Activated naive CD8-positive, alpha-beta T cell treated with anti-CD3 and anti-CD28 coated beads, Interleukin-2, amount 50 U/mL, for 24 hours (primary cell): ENCODE measurements at places on chromosomes 7 and 10.

DNA sequence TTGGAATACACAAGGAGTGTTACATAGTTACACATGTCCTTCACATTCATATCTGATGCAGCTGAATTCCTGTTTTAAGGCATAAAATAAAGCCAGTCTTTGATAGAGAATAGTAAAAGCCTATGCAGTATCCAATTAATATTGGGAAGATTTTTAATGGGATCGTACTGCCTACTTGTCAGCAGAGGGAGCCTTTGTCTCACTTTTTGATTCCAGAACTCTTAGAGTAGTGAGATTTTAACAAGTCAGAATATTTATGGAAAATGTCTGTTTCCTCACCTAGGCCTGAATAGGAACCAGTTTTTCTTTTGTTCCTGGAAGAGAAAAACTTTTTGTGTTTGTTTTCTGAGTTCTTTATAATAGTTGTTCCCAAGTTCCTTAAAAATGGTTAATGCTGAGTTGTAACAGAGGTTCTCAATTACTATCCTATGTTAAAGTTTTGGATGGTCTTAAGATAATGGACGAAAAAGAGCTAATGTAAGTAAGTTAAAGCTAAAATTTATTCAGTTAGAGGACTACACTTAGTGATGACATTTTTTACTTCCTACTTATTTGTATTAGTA, 114.0 kb downstream of the BBS9 start:
- DNase-seq: no peak

DNA sequence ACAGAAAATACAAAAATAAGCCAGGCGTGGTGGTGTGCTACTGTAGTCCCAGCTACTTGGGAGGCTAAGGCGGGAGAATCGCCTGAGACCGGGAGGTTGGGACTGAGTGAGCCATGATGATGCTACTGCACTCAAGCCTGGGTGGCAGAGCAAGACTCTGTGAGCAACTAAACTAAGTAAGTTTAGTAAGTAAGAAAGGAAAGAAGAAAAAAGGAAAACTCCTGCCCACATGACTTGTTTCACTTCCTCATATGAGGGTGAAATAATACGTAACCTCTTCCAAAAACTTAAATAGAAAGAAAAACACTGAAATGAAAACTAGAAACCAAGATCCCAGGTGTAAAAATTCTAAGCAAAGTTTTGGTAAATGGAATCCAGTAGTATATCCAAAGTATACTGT, 79.6 kb downstream of the LARP4B start:
- DNase-seq: no peak

GRCh38 chr10:12637649-12638048, 288.3 kb downstream of the CAMK1D start:
- no peak for DNase-seq

DNA sequence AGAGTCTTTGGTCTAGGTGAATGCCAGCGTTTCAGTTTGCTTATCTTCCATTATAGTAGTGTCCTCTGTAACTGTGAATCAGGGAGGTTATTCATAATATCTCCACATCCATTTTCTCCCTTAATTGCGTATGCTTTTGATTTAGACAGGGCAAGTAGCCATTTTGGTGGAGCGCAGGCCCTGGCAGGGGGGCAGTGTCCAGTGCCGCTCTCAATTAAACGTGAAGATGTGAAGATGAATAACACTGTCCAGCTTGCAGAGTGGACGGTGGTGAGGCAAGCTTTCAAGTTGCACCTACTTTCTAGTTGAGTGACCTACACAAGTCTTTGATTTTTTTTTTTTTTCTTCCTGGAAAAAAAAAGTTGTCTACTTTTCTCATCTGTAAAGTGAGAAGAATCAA, 4.5 kb downstream of the TSPAN14 start:
- no peak for DNase-seq

DNA sequence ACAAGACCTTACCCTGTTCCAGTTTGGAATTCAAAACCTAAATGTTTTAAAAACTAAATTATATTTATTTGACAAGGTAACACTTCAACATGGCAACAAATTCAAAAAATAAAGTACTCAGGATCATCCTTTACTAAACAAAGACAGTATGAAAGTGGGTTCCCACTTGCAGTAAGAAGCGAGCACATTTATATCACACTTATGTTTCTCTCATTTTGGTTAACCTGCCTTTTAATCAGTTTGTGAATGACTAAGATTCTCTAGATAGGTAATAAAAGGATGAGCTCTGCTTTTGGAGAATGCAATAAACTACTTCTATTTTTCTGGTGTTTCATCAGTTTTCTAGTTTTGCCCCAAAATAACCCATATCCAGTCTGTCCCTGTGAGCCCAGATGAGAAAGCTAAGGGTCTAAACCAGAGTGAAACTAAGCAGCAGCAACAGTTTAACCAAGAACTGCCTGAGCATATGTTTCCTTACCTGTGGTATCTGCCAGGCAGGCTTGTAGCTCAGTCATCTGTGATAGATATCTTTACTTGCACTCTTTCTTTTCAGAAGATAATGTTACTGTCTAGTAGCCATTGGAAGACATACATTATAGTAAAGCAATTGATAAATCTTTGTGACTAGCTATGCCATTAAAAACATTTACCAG, 64.1 kb downstream of the ABLIM1 start:
- DNase-seq: no peak

DNA sequence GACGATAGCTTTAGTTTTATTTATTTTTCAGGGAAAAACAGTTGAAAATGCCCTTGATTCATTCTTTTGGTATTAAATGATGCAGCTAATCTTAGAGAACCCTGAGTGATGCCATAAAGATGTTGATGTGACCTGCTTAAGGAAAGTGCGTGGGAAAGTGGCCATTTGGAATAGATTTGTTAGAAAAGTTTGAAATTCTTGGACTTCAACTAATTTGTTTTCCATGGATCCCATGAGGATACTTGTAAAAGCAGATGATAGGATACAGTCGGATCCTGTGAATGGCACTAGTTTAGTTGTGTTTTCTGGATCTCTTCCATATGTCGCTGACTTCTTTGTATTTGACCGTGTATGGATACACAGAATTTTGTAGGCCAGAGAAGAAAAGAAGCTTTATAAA, 69.0 kb downstream of the SEPTIN7 start:
- no peak for DNase-seq

- DNase-seq: no peak
Observed at GRCh38 chr10:73959484-73960243, 38.3 kb upstream of the VCL start.

DNA sequence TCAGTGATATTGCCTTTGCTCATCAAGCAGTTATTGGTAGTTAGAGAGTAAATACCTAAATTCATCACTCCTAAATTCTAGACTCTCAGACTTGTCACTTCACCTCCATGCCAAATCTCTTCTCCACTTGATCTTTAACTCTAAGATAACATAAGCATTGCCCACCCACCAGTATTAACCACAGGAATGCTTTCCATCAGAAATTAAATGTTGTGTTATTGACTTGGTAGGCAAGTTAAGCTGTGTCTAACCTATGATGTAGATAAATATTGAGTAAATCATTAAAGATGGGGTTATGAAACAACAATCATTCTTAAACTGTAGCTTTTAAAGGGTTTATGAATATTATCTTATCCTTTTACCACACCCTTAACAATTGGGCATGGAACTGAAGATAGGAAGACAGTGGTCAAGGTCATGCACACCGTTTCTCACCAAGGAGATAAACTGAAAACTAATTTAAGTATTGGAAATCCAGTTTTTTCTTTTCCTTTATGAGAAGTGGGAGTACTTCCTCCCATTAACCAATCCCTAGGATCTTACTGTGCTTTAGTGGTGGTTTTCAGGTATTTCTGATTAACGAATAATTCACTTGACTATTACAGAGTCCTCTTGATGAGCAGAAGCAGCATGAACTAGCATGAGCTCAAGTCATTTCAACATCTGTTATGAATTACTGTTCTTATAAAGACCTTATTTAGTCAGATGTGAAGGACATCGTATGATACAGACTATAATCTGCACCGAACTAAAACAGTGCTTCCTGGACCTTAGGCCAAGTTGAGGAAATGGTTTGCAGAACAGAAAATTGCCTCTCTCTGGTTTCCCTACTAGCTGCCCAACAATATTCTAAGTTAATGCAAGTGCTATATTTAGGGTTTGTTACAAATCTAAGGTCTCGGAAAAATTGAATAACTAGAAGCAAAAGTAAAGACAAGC, 142.0 kb downstream of the LCOR start:
- no peak for DNase-seq

DNA sequence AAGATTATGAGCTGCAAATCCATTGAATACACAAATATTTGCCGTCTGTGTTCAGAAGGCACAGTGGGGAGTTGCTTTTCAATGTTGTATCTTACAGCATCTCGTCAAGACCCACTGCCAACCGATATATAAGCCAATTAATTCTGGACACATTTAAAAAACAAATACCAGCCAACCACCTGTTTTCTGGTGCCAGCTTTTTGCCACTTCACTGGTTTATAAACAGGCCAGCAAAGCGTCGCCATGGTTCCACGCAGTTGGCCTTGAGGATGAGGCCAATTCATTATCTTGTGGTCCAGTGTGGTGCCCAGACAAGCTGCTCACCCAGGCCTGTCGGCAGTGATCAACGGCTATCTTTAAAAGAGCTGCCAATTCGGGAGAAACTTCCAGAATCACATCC, 321.0 kb downstream of the TCERG1L start:
- no peak for DNase-seq

GRCh38 chr7:38539477-38540081, 91.6 kb downstream of the AMPH start:
- DNase-seq: no peak

DNA sequence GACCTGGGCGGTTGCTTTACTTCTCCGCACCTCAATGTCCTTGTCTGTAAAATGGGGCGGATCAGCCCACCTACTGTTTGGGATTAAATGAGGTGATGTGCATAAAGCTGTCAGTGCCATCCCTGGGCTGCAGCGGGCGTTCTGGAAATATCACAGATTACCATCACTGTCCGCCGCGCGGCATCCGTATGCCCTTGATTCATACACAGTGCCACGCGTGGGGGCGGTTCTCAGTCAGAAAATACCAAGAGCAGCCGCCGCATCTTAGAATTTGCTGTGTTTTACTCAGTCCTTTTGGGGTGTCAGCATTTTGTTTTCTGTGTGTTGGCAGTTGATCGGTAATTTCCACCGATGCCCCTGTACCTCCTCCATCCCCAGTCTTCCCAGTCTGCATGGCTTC, 338.8 kb downstream of the DPP6 start:
- DNase-seq: no peak

- DNase-seq: no peak
Observed at GRCh38 chr10:84606428-84606827, 278.0 kb downstream of the CCSER2 start.

GRCh38 chr7:48088559-48089045, 463 bp upstream of the UPP1 start:
- DNase-seq: no peak

DNA sequence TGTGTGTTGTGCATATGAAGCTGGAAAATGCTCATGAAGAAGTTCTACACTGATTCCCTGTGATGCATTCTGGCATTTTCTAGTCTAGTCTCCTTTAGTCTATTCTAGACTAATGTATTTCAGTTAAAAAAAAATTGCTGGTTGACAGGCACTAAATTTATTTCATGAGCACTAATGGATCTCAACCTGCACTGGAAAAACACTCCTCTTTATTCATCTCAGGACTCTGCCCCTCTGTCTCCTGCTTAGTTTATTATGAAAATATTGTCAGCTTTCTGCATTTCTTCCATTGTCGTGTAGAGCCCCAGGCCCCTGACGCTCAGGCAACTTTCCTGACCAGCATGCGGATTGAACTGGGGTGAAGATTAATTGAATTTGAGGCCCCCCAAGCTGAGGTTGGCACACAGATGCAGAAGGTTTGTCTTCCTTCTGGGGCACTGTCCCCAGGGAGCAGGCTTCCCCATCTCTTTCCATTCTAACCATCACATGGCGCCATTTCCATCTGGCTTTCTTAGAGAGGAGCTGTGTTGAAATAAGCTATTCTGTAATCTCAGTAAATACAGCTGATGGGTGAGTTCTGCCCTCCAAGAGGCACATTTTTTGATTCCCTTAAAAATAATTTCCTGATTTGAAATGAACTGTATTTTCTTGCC, 128.7 kb downstream of the INSYN2A start:
- no peak for DNase-seq

DNA sequence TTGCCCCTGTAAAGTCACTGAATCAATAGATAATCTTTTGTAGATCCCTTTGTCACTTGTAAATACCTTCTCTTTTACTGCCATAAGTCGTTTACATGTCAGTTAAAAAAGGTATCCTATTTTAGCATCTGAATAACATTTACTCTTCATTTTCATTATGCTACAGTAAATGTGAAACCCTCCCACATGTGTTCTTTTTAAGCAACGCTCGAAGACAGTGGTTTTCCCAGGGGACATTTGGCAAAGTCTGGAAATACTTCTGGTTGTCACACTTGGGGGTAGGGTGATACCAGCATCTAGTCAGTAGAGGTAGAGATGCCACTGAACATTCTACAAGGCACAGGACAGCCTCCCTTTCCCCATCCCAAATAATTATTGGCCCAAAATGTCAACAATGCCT, 23.7 kb downstream of the ATAD1 start:
- DNase-seq: no peak

GRCh38 chr7:21912931-21913780, 32.5 kb downstream of the CDCA7L start:
- DNase-seq: no peak

- DNase-seq: no peak
Observed at GRCh38 chr10:22705527-22705926, 8.9 kb downstream of the PIP4K2A start.

DNA sequence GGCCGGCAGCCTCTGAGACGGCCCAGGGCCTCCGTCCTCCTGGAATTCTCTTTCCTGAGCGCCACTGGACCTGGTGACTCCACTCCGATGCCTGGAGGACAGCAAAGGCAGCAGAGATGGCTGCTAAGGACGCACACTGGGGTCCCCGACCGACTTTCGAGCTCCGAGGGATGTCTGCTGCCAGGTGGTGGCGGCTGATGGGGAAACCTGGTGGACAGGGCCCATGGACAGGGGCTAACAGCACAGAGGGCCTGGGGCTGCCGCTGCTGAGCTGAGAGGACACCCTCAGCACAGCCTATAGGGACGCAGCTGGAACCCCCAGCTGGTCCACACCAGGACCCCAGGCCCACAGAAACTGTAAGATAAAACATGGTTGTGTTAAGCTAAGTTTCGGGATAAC, 366.3 kb downstream of the DNAJB6 start:
- no peak for DNase-seq

DNA sequence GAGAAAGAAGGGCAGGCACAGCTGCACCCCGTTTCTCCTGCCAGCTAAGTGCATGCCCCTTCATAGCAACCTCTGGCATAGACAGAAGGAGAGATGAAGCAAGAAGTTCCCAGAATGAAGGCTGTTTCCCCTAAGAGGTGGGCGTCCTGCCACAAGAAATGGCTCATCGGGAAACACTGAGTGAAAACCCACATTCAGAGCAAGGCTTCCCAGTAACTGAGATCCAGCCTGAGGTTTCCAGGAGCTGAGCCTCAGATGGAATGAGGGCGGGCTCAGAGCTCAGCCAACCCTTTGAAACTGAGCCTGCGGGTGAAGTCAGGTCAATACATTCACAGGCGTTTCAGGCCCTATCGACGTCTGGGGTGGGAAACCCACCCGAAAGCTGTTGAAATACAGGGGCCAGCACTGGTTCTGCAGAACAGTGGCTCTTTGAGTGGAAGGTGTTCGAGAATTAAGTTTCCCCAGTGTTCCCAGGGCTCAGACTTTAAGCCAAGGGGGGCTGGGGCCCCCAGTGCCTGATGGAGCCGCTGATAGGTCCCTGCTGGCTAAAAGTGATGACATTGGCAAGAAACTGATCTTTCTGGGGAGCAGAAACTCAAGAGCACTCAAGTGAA, 510.2 kb downstream of the RPS24 start:
- DNase-seq: no peak

- DNase-seq: peak; percentile 32
Observed at GRCh38 chr10:67612577-67613537, 83.1 kb downstream of the CTNNA3 start.

GRCh38 chr10:36515319-36515718, 610.1 kb upstream of the ANKRD30A start:
- no peak for DNase-seq
